AG10803 (cell line): ENCODE measurements at places on chromosomes 7 and 10.

DNA sequence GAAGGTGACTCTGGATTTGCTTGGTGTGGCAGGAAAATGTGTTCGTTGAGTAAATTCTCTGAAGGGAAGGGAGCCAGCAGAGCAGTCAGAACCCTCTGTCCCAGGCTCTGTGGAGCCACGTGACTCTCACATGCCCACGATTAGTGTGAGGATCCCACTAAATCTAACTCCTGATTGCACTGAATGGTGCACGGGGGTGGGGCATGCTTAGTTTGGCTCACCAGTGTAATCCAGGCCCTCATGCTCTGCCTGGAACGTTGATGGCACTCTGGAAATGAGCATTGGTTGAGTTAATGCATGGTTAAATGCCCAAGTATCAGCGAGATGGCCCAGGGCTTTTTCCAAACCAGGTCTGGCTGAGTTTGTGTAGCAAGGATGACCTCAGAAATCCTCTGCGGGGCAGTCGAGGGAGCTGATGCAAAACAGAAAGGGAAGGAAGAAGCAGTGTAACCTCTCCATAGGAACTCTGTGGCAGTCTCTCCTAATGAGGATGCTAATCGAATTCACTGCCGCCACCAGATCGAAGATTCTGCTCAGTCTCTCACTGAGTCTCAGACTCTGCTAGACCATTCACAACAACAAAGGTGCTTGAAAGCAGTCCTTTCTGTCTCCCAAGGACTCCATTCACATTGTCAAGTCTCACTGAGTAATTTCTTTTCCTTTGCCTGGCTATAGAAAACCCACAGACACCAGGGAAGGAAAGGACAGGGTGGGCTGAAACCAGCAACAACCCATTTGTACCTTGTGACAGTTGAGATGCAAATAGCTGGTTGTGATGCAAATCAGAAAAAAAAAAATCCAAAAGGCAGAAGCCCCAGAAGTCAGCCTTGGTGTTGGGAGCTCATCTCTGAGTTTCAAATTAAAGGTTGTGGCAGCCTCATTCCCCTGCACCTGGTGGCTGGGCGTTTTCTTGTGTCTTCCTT lies 98.1 kb downstream of the C10orf105 start:
- DNase-seq = peak; percentile 18

GRCh38 chr10:62818426-62819011 lies 2.4 kb upstream of the EGR2 start:
- DNase-seq = no peak

DNA sequence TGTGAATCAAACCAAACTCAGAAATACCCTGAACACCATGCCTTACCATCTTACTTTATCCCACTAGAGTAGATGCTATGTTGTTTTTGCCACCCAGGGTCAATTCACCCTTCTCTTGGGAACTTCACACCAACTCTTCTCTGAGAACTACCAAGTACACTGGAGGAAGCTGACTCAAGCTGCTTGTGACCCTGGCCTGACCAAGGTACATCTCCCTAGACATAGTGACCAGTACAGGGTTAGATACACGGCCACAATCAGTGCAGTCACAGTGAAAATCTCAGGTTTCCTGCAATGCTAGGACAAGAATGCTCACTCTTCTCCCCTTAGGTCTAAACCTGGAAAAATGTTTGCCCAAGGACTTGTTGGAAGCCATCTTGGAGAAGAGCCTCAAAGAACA lies 31.8 kb downstream of the EZH2 start:
- DNase-seq = no peak

DNA sequence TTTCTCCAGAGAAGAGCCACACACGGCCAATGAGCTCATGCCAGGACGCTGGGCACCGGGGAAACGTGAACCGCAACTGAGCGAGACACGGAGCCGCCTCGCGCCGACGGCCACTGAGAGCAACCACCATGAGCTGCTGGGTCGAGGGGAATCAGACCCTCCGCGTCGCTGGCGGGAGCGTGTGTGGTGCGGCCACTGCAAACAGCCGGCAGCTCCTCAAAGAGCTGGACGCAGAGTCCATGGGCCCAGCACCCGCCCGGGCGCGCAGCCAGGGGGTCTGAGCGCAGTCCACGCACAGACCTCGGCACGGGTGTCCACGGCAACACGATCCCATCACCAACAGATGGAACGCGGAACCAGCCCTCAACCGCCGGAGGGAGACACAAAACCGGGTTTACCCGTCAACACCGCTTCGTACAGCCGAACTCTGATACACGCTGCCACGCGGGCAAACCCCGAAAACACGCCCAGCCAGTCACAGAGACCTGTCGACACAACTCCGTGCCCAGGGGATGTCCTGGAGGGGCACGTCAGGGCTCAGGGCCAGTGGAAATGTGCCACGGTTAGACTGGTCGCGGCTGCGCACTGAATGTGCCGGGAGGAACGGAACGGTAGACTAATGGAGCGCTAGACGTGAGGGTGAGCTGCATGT lies 147.1 kb downstream of the ELFN1 start:
- DNase-seq = no peak

GRCh38 chr10:2280713-2281300 lies 543.5 kb upstream of the ADARB2 start:
- DNase-seq = no peak

DNA sequence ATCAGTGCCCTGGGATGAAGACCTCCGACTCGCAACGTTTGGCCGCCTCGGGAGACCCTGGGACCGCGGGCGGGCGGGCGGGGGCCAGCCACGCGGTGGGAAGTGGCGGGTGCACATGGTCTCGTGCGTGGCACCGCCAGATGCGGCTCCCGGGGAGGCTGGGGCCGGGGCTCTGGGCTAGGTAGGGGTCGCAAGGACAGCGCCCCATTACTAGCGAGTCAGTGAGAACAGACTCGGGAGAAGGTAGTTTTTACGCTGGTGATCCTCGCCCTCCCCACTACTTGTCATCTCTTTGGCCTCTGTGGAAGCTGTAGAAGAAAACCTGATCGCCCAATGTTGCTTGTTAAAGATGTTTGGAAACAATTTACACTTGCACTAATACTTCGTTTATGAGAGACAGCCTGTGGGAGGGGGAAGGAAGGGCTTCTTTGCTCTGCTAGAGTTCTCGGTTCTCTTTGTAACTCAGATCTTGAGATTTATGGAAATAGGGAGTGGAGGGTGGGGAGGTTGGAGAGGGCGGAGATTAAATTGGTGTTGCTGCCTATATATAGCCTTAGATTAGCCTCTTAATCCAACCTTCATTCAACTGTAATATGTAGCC lies 591 bp downstream of the BZW2 start:
- DNase-seq = no peak

GRCh38 chr7:130047831-130048230 lies 3.3 kb downstream of the ZC3HC1 start:
- no peak for DNase-seq

- DNase-seq = peak; percentile 76
These were observed 54.5 kb downstream of the GSDME start for GRCh38 chr7:24702755-24703154.

- no peak for DNase-seq
These were observed 21.0 kb upstream of the FOXL3 start for GRCh38 chr7:268991-269390.

GRCh38 chr7:30278849-30279652 lies 5.3 kb upstream of the ZNRF2 start:
- DNase-seq = no peak

GRCh38 chr10:132662186-132662920 lies 123.6 kb downstream of the NKX6-2 start:
- no peak for DNase-seq

DNA sequence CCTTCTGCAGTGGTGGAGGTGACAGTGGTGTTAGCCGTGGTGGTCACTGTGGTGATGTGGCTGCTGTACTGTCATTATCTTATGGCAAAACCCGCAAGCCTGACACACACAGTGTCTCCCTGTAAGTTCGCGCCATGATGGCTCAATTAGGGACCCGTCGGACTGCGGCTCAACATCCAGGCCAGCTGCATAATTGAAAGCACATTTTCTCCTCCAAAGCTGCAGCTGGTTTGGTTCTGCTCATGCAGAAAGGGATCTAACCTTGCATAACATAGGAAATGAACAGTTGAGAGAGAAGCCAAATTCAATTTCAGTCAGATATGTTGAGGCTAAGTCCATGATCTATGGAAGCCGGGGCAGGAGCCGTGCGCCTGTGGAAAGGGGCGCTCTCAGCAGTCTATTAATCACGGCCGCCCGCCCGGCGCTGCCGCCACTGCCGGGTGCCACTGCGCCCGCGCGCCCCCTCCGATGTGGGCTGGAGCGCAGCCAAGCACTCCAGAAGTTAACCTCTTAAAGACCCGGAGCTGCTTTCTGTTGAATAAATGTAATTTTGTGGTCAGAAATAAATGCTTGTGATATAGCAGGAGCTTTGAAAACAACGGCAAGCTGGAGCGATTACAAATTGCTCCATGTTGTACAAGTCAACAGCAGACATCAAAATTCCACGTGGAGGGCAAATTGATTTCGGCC lies 227.7 kb downstream of the CUX1 start:
- DNase-seq = peak; percentile 96

GRCh38 chr10:97567891-97568290 lies 4.7 kb upstream of the ANKRD2 start:
- DNase-seq = no peak

DNA sequence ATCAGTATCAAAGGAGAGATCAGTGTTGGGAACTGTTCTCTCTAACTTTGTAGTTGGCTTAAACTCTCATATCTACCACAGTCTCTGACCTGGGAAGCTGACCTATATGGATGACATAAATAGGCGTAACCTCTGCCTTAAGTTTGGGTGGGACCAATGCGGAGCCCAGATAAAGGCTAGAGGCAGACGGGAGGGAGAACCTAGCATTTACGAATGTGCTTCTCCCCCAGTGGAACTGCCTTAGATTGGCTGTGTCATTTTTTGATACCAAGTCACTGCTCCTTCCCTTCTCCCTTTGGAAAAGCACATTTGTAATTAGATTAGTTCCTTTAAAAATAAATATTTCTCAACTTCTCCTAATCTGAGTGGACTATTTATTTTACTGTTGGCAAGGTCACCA lies 23.7 kb upstream of the LRRN3 start:
- DNase-seq = no peak

- DNase-seq = peak; percentile 100
These were observed 263.6 kb upstream of the ZMIZ1 start for GRCh38 chr10:78805176-78805575.
